Myocyte (in vitro differentiated cells): ENCODE measurements at places on chromosomes 1 and 21. TPM values are rescaled to one million over a fixed set of nuclear protein-coding genes. Genes with fewer than 3 reads are reported as not detected.

TAL1 gene
- total RNA-seq = not detected in 2 replicates

CAPN8 gene
- 0.47 TPM in 1 of 2 replicates, not detected in the other for total RNA-seq

PRELP gene
- 0.11 and 0.31 TPM in 2 replicates for total RNA-seq

S100A7A gene
- total RNA-seq = not detected in 2 replicates

CCDC27 gene
- not detected in 2 replicates for total RNA-seq

GRCh38 chr1:155219592-155220031 is 11.1 kb downstream of the MTX1 start:
- DNase-seq = no peak

- DNase-seq = no peak
Measured at GRCh38 chr1:10383630-10384029, 15.2 kb upstream of the PGD start.

DNA sequence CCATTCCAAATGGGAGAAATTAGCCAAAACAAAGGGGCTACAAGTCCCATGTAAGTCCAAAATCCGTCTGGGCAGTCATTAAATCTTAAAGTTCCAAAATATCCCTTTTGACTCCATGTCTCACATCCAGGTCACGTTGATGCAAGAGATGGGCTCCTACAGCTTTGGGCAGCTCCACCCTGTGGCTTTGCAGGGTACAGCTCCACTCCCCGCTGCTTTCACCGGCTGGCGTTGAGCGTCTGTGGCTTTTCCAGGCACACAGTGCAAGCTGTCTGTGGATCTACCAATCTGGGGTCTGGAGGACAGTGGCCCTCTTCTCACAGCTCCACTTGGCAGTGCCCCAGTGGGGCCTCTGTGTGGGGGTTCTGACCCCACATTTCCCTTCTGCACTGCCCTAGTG is 130.2 kb downstream of the TPR start:
- DNase-seq = peak; percentile 9

GRCh38 chr1:125065092-125065820 is 3880.5 kb downstream of the SRGAP2C start:
- DNase-seq = no peak

DNA sequence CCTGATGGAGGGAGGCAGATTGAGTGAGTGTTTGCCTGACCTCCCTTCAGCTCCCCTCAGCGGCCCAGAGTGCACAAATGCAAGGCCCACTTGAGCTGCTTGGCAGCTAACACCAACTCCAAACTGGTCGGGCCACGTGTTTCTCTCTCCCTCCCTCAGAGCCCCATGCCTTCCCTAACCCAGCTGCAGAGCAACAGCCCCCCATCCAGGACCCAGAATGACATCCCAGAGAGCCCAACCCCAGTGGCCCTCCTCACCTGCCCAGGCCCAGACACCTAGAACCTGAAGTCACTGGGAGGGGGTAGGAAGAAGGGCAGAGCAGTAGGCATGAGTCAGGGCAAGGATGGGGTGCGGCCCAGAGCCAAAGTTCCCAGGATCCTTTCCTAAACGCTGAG is 789 bp upstream of the S100A14 start:
- DNase-seq = no peak

DNA sequence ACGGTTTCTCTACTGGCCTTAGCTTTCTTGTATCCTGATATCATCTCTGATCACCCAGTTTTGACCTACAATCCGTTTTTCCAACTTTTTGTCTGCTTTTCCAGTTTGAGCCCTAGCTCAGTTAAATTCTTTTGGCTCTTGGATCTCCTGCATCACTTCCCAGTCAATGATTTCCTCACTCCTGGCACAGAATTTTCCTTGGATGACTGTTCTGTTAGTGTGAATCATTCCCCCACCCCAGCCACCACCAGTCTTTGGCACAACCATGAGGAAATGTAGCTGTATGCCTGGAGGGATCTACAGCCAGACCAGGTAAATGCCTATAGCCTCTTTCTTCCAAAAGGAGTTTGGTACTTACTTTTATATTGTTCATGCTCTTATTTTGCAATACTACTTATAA is 187.2 kb upstream of the PTGFR start:
- peak; percentile 69 for DNase-seq

DNA sequence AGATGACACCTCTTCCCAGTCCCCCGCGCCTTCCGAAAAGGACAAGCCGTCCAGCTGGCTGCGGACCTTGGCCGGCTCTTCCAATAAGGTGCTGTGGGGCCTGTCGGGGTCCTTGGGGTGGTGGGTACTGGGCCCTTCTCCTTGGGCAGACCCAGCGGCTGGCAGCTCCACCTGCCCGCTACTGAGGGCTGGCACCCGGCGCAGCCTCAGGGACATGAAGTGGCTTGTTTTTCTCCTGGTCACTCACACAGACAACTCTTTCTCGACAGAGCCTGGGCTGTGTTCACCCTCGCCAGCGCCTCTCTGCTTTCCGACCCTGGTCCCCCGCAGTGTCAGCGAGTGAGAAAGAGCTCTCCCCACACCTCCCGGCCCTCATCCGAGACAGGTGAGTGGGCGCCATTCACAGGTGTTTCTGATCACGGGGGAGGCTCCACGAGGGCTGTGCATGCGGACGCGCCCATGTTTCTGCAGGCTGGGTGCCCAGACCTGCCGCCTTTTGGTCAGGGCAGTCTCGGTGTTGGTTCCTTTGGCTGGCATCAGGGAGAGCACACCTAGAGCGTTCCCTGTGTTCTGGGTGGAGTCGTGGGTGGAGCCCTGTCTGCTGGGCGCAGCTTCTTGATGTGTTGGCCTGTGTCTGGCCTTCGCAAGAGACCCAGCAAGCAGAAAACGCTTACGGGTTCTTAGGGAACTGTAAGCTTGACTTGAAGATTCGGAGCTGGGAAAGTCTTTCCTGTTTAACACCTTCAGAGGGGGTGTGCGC is 75.1 kb downstream of the SKI start:
- no peak for DNase-seq

- no peak for DNase-seq
Measured at GRCh38 chr1:64004451-64005025, 198.9 kb upstream of the UBE2U start.

- DNase-seq = peak; percentile 29
Measured at GRCh38 chr1:112444269-112444668, 48.3 kb downstream of the CTTNBP2NL start.

- no peak for DNase-seq
Measured at GRCh38 chr1:6103854-6104530, 58.3 kb downstream of the KCNAB2 start.

GRCh38 chr1:41741244-41741643 is 177.5 kb downstream of the HIVEP3 start:
- no peak for DNase-seq

- no peak for DNase-seq
Measured at GRCh38 chr1:235317168-235317567, 10.8 kb downstream of the ARID4B start.

DNA sequence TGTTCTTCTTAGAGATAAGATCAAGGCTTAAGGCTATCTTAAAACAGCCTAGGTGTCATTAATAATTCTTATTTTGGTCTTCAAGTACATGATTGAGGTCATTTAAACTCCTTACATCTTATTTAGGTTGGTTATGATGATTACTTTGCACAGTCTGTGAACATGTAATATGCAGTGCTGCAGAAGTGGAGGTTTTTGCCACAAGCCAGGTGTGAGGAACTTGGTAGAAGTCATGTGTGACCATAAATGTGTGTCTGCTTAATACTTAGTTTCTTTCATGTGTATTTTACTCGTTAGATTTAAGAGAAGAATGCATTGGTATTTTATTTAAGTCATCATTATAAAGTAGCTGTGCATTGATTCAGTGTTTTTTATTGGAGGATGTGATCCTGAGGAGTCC is 10.1 kb downstream of the ATG4C start:
- DNase-seq = no peak

DNA sequence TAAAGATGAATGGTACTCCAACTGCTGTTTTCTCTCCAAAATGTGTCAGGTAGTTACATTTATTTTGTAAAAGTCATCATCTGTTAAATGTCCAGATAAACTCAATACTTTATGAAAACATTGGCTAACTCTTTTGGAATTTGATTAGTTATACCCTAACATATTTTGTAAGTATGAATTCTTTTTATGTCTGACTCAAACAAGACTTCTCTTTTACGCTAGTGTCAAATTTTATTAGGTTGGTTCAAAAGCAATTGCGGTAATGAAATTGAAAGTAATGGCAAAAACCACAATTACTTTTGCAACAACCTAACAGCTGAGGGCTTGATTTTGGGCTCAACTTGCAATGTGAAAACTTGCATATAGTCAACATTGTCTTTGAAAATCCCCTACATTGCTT is 41.0 kb upstream of the USP25 start:
- peak; percentile 59 for DNase-seq

- peak; percentile 65 for DNase-seq
Measured at GRCh38 chr1:192477630-192478029, 97.9 kb upstream of the RGS1 start.

DNA sequence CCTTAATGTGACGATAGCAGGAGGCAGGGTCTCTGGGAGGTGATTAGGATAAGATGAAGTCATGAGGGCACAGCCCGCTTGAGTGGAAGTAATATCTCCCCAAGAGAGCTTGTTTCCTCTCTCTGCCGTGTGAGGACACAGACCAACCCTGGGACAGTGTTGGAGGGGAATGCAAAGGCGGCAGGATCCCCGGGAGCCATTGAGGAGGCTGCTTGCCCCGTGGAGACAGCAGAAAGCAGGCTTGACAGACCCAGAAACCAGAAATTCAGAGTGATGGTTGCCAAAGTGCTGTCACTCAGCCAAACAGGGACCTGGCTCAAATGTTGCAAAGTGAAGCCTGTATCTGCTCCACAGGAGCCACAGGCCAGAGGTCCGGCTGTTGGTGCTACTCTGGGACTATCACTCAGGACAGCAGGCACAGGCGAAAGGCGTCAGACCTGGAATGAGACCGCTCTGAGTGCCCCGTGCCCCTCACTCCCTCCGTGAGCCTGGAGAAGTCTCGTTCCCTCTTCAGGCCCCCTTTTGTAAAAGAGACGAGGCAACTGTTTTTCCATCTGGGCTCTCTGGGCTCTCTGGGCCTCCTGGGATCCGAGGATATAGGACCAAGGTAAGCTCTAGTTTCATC is 96.6 kb upstream of the VANGL1 start:
- no peak for DNase-seq

GRCh38 chr1:165840423-165840822 is 13.0 kb downstream of the UCK2 start:
- DNase-seq = no peak

DNA sequence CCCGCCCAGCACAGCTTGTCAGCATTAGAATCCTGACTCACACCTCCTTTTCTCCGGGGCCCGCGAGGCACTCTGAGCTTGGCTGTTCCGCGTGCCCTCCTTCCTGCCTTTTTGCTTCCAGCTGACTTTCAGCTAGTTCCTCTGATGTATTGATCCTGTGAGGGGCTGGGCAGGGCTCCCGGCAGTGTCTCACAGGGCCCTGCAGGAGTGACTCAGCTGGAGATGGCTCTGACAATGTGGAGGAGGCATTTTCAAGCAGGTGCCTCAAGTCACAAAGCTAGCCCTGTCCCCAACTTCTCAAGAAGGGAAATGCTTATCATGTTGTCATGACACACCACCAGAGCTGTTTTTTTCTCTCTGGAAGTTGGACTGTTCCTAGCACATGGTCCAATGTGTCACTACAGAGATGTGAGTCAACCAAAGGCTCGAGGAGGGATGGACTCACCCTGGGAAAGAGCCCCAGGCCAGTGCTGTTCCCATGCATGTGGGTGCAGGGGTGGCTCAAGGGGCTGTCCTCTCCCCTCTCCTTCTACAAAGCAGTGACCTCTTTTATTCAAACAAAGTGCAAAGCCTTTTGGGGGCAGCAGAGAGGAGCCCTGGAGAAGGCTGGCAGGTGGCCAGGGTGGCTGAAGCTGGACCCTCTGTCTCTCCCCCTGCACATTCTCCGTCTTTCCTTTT is 30.6 kb downstream of the SYT6 start:
- DNase-seq = peak; percentile 23

DNA sequence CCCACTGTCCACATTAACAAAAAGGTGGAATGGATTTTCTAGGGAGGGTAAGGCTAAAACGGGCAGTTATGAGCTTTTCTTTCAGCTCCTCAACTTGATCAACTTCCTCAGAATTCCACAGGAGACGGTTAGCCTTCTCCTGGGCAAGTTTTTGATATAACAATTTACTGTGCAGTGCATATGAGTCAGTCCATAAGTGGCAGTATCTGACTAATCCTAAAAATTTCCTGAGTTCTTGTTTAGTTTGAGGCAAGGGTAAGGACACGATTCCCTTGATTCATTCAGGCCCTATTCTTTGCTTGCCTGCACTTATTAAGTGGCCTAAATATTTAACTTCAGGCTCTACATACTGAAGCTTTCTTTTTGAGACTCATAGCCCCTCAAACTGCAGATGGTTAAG is 6.2 kb upstream of the AADACL3 start:
- DNase-seq = no peak

DNA sequence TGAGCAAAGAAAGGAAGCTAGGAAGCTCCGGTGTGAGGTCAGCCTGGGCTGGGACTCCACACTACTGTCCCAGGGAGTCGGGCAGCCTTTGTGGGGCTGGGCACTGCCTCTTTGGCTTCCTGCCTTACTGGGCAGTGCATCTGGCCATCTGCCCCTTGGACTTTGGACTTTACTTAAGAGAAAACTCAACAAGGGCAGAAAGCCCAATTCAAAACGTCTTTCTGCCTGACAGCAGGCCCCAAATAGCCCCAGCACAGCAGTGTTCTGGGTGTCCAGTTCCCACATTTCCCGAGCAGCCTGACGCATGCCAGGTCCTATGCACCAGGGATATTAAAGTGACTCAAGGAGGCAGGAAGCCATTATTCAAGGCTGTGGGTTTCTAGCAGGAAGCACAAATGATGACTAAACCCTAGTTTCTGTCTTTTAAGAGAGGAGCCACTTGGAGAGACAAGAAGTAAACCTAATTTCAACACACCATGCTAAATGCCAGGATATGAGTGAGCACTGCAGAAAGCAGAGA is 37.9 kb upstream of the EDEM3 start:
- DNase-seq = peak; percentile 84

- DNase-seq = no peak
Measured at GRCh38 chr1:206068314-206068713, 15.3 kb downstream of the RHEX start.

- DNase-seq = no peak
Measured at GRCh38 chr1:218156595-218156994, 128.5 kb upstream of the RRP15 start.

GRCh38 chr1:227059076-227059475 is 119.0 kb downstream of the COQ8A start:
- DNase-seq = peak; percentile 3

DNA sequence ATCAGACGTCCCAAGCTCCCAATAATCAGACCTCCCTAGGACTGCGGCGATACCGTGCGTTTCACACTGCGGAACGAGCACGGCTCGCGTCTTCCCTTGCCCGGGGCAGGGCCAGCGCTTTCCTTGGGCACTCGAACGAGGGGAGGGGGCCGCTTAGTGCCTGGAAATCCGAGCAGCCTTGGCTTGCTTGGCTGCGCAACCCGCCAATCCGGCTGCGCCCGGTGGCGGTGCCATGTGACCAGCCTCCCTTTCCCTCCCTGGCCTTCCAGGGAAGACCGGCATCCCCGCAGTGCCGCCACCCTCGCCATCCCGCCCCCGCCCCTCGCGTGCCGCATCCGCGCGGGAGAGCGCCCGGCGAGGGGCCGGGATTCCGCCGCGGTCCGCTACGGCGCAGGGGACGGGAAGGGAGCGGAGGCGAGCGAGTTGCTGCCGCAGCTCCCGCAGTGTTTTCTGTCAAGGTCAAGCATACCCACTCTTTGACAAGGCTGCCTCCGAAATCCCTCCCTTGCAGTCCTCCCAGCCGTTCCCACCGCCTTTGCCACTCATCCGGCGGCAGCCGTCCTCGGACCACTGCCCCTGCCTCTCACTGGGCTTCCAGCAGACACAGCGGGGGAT is 8.3 kb upstream of the RNF19B start:
- DNase-seq = peak; percentile 61

GRCh38 chr1:245014247-245015029 is 140.3 kb upstream of the KIF26B start:
- DNase-seq = no peak
